ENCODE measurements at places on chromosomes 13 and 19.
A peak's percentile ranks its signal among the peaks of the same experiment; 100 is the strongest.

DNA sequence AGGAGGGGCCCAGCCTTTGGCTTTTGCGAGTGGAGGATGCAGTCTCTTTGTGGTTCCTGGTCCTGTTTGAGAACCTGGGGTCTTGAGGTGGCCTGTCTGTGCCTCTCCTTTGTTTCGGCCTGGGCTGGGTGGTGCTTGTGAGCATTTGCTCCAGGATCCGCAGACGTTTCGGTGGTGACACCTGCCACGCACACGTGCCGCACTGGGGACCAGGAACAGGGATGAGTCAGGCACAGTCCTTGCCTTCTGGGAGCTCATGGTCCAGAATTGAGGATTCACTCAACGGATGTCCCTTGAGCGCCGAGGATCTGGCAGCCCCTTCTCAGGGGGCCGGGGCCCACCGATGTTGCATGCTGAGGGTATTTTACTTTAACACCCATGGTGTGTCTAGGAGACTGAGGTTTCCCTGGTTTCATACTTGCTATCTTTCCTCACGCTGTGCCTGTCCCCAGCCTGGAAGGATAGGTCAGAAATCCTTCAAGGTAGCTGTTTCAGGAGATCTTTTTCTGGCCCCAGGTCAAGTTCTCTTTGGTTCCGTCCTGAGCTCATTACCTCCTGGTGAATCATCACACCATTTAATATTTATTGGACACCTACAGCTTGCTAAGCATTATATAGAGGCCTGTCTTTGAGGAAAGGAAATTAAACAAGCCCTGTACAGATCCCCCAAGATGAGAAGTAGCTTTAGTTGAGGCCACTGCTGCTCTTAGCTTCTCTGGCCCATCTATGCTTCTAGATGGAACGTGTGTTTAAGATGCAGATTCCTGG lies 5.1 kb downstream of the HDGFL2 start:
- DNase-seq: no peak

DNA sequence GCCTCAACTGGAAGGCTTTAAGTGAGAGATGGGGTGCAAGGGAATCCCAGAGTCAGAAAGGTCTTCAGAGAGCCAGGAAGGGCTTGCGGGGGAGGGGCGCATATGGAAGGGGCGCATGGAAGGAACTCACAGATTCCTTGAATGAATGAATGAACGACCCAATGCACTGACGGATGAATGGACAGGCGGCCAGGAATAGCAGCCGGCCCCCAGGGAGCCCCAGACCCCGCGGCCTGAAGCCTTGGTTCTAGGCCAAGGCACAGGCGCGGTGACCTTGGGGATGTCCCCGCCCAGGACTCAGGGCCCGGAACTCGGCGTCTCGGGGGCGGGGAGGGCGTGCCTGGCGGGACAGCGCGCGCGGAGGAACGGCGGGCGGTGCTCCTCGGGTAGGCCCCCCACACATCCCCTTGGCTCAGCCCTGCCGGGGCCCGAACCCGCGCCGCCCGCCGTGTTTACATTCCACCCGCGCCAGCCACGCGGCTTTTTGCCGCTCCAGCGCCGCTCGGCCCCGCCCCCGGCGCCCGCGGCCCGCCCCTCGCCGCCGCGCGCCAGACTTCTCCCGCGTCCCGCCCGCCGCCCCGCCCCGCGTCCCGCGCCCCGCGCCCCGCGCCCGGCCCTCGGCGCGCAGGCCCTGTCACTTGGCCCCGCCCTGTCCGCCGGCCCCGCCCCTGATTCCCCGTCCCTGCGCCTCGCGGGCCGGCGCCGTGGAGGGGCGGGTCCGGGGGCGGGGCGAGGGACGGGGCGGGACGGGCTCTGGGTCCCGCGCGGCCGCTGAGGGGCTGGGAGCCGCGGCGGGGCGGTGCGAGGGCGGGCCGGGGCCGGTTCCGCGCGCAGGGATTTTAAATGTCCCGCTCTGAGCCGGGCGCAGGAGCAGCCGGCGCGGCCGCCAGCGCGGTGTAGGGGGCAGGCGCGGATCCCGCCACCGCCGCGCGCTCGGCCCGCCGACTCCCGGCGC lies at the start of gene CCNE1:
CCNE1 (plus strand) TSS at position 867 of the 955 bp plus-strand sequence. CDS start 565 bp downstream, outside the sequence.
- DNase-seq: peak; percentile 80

- no peak for DNase-seq
Measured at GRCh38 chr19:37955986-37956385, 49.0 kb downstream of the SIPA1L3 start.

- no peak for DNase-seq
Measured at GRCh38 chr19:33528404-33528803, 6.8 kb upstream of the PEPD start.

GRCh38 chr13:109226631-109227030 lies 559.8 kb downstream of the IRS2 start:
- no peak for DNase-seq

GRCh38 chr13:55013051-55013450 lies 1984.4 kb downstream of the OLFM4 start:
- DNase-seq: no peak

DNA sequence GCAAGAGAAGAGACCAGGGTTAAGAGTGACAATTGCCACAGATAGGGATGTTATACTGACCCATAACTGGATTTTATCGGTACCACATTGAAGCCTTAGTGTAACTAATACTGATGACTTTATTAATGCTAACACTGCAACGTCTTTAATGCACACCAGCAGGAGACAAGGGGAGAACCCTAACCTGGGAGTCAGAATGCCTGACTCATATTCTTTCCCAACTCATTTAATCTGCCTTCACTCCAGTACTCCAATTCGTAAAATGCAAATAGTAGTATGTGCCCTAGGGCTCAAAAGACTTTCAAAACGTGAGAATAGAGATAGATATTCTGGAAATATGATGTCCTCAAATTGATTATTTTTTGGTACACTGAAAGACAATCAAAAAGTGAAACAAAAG lies 62.4 kb downstream of the GPC6 start:
- DNase-seq: no peak

DNA sequence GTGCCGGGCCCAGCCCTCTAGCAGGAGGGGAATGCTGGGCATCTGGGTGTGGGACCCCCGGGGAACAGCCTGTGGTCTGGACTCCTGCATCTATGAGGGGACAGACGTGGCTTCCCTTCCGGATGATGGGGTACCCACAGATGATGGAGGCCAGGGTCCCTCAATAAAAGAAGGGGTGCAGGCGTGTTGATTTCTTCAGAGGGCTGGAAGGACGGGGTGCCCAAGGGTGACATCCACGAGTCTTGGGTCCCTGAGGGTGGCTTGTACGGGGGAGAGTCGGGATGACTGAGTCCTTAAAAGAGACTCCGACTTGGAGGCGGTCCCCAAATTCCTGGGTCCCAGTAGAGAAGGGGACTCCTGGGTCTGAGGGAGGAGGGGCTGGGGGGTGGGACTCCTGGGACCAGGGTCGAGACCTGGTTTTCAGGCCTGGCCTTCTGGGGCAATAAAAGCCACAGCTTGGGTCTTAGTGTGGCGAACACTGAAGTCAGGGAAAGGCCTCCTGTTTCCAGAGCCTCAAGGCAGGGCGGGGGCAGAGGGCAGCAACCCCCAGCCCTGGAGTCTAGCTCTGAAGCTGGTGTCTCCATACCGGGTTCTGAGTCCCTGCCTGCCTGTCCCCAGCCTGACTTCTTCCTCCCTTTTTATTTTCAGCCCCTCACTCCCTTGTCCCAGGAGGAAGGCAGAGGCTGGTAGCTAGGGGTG lies 459 bp upstream of the GRIN2D start:
- DNase-seq: no peak

DNA sequence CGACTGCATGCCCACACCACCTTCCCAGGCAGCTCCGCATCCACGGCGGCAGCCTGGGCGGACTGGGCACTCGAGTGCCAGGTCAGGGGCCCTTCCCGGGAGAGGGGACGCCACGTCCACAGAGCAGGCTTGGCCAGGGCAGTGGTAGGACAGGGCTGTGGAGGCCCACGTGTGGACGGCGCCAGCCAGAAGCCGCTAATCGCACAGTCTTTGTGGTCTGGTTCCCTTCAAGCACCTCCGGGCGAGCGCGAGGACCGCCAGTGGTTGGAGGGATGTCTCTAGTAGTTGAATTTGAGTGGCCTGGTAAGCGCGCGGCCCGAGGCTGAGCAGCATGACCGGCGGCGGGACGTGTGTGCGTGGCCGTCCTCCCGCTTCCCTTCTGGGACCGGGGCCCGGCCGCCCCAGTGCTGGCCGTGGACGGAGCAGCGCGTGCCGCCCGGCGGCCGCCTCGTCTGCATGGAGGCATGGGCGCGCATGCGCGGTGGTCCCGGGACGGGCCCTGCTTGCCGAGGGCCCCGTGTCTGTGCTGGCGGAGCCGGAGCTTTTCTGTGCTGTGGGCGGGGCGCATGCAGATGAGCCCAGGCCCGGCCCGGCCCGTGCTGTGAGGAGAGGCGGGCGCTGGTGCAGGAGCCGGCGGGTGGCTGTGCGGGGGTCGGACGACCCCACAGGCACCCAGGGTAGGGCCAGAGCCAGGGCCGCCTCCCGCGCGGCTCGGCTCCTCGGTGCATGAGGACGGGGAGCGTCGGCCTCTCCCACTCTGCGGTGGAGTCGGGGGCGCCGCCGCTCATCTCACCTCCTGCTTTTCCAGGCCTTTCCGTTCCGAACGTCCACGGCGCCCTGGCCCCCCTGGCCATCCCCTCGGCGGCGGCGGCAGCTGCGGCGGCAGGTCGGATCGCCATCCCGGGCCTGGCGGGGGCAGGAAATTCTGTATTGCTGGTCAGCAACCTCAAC lies 8.6 kb downstream of the PTBP1 start:
- no peak for DNase-seq

GRCh38 chr13:100633461-100633860 lies 41.1 kb downstream of the TMTC4 start:
- DNase-seq: no peak

GRCh38 chr13:40662866-40663265 lies 3.6 kb downstream of the FOXO1 start:
- no peak for DNase-seq

GRCh38 chr13:94192431-94192975 lies 287.0 kb downstream of the DCT start:
- DNase-seq: peak; percentile 59

GRCh38 chr19:7691497-7691896 lies 10.4 kb downstream of the FCER2 start:
- no peak for DNase-seq

All from KBM-7 (cell line).